ENCODE measurements at places on chromosomes 7 and 10.

- DNase-seq, result no peak
Observed at GRCh38 chr10:14573666-14574261, 200.9 kb downstream of the FAM107B start.

DNA sequence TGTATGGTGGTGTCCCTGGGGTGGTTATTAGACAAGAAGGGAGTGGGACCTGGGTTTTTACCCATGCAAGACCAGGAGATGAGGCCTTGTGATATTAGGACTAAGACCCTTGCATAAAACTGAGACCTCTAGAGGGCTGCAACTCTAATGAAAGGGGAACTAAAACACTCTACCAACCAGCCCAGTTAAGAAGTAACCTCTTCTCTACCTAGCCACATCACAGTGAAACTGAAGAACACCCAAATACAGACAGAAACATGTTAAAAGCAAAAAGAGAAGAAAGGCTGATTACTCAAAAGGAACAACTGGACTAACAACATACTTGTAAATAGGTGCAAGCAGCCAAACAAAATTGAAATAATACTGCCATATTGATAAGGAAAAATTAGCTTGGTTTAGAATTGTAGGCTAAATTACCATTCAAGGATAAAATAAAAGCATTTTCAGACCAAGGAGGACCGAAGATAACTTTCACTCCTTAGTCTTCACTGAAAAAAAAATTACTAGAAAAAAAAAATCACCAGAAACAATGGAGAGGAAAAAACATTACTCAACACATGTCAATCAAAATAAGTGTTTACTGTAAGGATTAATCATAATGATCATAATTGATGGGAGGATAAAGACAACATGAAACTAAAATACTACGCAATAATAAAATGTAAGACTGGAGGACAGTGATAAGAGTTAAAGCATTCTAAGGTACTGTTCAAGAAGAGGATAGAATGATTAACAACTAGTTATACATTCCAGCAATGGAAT, 27.6 kb downstream of the ERLIN1 start:
- no peak for DNase-seq

DNA sequence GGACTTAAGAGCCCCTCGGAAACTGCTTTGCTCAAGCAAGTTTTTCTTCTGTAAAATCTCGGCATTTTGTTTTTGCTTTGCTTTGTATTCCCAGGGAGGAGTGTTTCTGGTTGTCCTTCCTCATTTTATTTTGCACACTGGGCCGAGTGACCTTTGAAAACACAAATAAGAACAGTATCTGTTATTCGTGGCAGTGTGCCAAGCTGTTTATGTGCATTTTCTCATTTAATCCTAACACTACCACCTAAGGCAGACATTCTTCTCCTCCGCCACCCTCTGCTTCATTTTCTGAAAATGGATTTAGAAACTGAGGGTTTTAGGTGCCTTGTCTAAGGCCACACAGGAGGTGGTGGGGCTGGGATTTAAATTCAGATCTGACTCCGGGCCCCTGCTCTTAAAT, 218.5 kb downstream of the TCF7L2 start:
- DNase-seq, result no peak

GRCh38 chr7:6476596-6477317, 29.0 kb upstream of the DAGLB start:
- no peak for DNase-seq

- DNase-seq, result no peak
Observed at GRCh38 chr7:110607050-110607857, 483.7 kb upstream of the LRRN3 start.

GRCh38 chr10:77187376-77187999, 450.1 kb downstream of the KCNMA1 start:
- DNase-seq, result no peak

GRCh38 chr10:64648915-64649314, 1127.7 kb downstream of the REEP3 start:
- DNase-seq, result peak; percentile 18

- no peak for DNase-seq
Observed at GRCh38 chr7:1548438-1548831, 7.6 kb downstream of the TMEM184A start.

- DNase-seq, result no peak
Observed at GRCh38 chr7:158581440-158582088, 6.1 kb downstream of the PTPRN2 start.

GRCh38 chr7:20509892-20510572, 105.4 kb upstream of the ABCB5 start:
- no peak for DNase-seq

GRCh38 chr10:4407783-4408182, 418.2 kb upstream of the AKR1E2 start:
- no peak for DNase-seq

DNA sequence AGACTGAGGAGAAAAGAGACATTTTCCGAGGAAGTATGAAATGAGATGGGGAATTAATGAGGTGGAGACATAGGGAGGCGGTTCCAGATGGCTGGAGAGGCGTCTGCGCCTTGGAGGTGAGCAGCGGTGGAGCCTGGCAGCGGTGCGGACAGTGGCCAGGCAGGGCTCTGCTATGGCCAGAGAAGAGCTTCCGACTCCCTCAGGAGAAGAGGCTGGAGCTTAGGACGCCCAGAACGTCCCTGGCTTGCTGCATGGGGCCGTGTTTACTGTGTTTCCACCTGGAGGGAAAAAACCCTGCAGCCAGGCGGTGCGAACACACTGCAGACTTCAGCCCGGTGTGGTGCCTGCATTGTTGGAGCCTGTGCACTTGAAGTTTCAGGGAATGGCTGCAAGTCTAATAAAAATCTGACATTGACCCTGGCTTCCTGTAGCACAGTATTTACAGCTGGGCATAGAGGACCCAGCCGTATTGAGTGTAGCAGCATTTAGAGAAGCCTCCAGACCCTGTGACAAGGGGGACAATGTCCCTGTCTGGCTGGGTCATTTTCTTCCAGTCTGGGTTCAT, 447.1 kb upstream of the MKI67 start:
- no peak for DNase-seq

Data from iPS-NIHi11 (cell line).